ENCODE measurements at places on chromosomes 7 and 10.
A peak's percentile ranks its signal among the peaks of the same experiment; 100 is the strongest.

DNA sequence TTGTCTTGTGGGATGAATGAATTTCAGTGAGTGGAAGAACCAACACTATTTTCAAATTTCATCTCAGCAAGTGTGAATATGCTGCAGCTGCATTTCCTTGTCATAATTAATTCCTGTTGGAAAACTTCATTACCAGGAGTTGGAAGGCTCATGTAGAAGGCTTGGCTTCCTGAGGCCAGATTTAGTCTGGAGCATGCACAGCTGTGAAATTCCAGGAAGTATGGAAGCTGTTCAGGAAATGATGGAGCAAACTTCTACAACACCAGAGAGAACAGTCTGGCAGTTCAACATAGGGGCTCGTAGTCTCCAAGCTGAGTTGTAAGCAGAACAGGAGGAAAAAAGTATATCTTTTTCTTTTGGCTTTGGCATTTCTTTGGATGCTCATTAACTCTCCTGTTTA lies 1439.9 kb upstream of the CELF2 start:
- no peak for DNase-seq

DNA sequence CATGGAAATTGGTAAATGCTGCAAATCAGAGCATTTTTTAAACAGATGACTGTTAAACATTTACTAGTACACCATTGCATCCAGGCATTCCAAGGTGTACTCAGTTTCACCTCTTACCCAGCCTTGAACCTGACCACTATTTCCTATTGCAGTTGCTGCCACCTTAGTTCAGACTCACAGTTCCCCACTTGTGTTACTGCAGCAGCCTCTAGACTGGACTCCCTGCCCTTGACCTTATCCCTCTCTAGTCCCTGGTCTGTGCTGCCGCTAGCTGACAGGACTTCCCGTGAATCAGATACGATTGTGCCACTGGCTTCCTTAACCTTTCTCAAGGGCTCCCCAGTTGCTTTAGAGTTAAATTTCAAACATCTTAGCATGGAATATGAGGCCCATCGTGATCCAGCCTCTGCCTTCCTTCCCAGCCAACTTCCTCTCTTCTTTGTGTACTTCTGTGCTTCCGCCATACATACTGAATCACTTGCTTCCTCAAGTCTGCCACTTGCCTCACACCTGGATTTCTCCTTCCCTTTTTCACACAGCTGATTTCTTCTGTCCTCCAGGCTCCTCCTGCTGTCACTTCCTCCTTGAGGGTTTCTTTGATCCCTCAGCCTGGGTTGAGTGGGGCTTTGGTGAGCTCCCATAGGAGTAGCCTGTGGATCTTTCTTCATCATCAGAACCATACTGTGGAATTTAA lies 118.7 kb upstream of the GJD4 start:
- DNase-seq, result no peak

GRCh38 chr10:119357412-119358151 lies 150.2 kb downstream of the GRK5 start:
- DNase-seq, result no peak

DNA sequence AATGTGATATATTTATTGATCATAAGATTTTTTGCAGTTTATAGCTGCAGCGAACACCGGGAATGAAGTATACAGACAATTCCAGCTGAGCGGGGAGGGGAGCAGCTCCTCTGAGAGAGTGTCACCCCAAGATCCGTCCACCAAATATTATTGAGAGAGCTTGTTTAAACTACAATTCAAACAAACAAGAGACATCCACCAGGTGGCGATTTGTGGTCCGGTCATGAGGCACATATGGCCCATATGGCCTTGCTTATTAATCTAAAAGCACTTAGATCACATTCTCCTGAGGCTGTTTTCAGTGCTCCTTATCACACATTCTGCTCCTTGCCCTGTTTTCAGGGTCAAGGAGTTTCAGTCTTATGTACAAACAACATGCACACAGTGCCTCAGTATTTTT lies 83.1 kb downstream of the THSD7A start:
- no peak for DNase-seq

- DNase-seq, result no peak
These were observed 232.2 kb downstream of the DYNC1I1 start for GRCh38 chr7:96004578-96004977.

DNA sequence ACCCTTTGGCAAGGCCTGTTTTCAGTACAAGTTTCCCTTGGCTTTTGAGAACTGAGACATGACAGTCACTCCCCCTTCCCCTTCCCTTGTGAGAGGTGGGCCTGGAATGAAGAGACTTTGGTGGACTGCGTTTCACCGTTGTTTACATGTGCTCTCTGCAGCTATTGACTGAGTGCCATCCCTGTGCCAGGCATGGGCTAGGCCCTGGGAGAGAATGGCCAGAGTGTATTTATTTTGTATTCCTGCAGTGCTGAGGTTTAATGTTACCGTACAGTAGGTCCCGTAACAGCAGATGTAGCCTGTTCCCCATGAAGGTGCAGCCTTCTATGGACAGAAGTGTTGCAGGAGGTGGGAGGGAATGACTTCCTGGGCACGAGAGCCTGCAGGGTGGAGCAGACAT lies 50.0 kb downstream of the TACR2 start:
- no peak for DNase-seq

GRCh38 chr7:102119213-102119651 lies 167.4 kb upstream of the SH2B2 start:
- no peak for DNase-seq

DNA sequence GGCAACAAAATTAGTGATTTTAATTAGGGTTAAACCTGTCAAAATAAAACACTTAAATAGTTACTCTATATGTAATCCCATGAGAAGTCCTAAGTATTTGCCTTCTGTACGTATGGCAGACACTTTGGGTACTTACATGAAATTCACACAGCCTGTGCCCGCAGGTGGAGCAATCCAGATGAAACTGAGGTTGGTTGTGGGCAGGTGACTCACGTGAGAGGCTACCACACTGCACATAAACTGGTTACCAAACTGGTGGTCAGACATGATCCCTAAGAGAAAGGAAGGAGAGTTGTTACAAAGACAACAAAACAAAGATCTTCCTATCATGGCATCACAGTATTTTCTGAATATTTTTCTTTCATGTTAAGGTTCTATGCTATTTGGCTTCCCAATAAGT lies 156.1 kb downstream of the RELN start:
- DNase-seq, result no peak

DNA sequence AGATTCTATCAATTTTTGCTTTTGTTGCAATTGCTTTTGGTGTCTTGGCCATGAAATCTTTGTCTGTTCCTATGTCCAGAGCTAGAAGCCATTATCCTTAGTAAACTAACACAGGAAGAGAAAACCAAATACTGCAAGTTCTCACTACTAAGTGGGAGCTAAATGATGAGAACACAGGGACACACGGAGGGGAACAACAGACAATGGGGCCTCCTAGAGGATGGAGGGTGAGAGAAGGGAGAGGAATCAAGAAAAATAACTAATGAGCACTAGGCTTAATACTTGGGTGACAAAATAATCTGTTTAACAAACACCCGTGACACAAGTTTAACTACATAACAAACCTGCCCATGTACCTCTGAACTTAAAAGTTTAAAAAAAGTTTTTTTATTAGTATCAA lies 78.2 kb downstream of the ANKRD26 start:
- no peak for DNase-seq

DNA sequence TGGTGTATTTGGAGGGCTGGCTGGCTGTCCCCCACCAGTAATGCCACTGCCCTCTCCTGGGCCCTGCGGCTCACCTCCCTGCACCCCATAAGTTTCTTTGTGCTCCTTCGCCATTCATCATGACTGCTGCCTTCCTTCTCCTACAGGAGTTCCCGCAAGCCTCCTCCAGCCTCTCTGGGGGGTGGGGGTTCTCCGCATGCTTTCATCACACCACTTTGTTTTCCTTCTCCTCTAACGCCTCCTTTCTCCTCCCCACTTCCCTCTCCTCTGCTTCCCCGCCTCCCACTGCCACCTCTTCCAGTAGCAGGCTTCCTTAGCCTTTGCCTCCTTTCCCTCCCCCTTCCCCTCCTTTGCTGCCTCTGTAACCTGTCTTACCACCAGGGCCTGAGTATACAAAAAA lies 58.1 kb downstream of the PAX2 start:
- DNase-seq, result no peak

- no peak for DNase-seq
These were observed 401.1 kb downstream of the DGKB start for GRCh38 chr7:14501436-14501835.

DNA sequence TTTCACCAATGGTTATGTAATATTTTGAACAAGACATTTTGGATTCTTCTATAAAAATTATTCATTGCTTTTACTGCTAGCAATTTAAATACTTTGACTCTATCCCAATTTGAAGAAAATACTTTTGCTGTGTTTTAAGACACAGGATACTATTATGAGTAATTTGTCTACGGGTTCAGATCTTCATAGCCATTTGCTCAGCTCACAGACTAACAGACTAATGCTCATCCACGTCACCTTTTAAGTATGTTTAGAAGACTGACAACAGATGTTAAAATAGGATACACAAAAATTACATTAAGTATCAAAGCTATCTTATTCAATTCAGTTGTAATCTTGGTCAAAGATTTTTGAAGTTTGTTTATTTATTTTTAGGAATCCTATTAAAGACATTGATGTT lies 251.3 kb upstream of the CHRM2 start:
- DNase-seq, result no peak

GRCh38 chr10:69089638-69090599 lies 2.0 kb downstream of the SRGN start:
- DNase-seq, result peak; percentile 23

All from stimulated activated CD8-positive, alpha-beta memory T cell treated with anti-CD3 and anti-CD28 coated beads, Interleukin-15, amount 100 ng/mL, for 24 hours (primary cell).